Fibroblast of skin of right quadriceps (primary cell): ENCODE measurements at places on chromosomes 5 and 9.

DNA sequence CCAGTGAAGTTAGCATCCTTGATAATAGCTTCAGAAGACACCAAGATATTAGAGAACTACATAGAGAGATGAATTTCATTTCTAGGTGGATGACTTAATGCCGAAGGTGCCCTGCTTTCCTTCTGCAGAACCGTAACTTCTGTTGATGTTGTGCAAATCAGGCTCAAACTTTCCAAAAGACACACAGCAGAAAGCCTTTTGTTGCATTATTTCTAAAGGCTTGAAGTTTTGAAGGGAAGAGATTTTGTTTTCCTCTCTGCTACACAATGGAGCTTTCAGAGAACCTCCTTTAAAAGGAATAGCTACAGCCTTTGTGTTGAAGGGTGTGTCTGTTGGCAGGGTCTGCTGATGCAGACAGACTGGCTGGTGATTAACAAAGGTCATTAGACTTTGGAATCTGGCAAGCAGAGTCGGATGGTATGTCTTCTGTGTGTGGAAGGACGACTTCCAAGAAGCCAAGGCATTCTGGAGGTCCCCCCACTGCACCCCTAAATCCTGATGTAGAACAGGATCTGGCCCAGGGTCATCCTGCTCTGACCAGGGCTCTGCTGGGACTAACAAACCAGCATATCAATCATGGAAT, 57.8 kb downstream of the ZNF462 start:
- DNase-seq = peak; percentile 17

DNA sequence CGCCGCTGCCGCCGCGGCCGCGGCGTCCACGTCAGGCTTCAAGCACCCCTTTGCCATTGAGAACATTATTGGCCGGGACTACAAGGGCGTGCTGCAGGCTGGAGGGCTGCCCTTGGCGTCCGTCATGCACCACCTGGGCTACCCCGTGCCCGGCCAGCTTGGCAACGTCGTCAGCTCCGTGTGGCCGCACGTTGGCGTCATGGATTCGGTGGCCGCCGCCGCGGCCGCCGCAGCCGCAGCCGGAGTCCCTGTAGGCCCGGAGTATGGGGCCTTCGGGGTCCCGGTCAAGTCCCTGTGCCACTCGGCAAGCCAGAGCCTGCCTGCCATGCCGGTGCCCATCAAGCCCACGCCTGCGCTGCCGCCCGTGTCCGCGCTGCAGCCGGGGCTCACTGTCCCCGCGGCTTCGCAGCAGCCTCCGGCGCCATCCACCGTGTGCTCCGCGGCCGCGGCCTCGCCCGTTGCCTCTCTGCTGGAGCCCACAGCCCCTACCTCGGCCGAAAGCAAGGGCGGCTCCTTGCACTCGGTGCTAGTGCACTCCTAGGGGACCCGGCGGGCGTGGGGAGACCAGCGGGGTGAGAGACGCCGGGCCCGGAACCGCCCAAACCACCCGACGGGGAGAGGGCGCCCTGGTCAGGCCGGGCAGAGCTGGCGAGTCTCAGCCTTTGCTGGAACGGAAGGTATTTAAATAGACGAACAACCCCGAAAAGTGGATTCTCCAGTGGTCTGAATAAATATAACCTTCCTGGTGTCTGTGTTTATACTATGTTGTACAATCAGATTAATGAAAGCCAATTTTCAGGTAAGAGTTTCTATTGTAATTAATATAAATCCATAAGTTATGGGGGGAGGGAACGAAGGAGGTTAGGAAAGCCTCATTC, 1.2 kb downstream of the FOXB2 start:
- DNase-seq = no peak

- DNase-seq = no peak
Observed at GRCh38 chr5:92838253-92838652, 742.8 kb downstream of the NR2F1-AS1 start.

- peak; percentile 48 for DNase-seq
Observed at GRCh38 chr9:116566677-116567488, 120.2 kb upstream of the TRIM32 start.

DNA sequence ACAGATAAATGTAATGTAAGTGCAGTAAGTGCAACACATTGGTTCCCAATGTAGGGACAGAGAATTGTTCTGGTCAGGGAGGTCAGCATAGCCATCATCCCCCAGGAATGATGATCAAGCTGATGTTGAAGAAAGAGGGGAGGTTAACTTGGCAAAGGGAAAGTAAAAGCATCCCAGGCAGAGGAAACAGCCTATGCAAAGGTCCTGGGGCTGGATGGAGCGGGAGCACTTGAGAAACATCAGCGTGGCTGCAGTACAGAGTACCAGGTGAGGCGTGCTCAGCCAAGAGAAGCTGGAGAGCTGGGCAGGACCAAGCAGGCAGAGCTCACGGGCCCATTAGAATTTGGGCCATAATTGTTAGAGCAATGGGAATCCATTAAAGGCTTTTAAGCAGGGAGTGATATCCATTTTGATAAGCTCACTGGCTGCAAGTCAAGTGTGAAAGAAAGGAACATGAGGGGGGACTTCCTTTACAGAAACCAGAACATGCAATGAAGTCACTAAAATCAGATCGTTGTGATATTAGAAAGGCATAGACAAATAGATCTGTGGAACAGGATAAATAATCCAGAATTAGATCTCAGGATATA, 50.1 kb upstream of the HAND1 start:
- DNase-seq = no peak

- DNase-seq = no peak
Observed at GRCh38 chr9:72958485-72959281, 5.8 kb upstream of the ALDH1A1 start.

DNA sequence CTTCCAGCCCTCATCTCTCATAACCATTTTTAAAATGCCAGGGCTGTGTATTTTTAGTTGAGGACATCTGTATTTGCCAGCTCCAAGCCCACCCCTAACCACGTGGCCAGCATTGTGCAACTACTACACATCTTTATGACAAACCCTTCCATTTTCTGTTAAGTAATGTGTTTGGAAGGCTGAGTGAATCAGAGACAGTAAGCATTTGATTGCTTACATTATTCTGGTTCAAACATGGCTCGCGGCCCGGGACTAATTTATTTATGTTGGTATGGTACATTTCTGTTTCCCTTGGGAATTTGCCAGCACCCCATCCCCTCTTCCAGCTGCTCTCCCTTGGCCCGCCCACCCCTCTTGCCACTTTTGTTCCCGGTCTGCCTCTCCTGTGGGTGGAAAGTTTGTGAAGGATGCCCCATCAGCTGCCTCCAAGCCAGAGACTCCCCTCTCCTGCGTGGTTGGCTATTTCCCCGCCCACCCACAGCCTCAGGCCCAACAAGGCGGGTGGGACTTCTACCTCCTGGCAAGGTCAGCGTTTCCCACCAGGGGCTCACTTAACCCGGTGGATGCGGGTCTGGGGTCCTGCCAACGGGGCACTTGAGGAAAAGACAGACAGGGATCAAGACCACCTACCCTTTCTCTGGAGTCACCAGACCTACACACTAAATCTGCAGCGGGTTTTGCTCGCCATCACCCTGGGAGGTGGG, 162.2 kb downstream of the HSD17B3 start:
- DNase-seq = peak; percentile 94

DNA sequence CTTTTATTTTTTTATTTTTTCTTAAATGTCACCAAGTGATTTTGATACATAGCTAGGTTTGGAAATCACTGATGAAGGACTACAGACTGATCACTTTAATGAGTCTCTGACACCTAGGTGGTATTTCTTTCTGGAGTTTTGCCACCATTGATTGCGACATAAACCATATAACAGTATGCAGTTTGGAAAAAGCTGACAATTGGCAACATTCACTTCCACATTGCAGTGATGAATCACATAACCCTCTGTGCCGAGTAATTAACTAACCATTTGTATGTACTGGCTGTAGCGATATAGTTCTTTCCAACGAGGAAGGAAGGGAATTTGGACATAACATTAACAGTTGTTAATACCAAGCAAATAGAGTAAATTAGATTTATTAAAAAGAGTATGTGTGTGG, 222.9 kb upstream of the EFNA5 start:
- DNase-seq = peak; percentile 80

DNA sequence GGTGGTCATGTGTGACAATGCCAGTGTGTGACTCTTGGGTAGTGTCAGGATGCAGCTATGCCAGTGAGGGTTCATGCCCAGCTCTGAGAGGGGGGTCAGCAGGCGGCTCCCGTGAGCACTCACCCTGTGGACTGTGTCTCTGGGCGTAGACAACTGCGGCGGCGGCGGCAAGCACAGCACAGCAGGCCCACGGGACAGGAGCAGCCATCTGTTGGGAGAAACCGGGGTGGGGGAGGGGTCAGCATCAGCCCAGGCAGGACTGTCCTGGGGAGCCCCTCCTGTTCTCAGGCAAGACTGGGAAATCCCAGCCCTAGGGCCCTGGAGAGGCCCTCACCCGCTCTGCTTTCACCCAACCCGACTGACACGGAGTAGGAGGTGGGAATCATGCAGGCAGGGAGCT, 20.8 kb downstream of the CNTFR start:
- no peak for DNase-seq
